ENCODE measurements at places on chromosomes 16 and 17.
A peak's percentile ranks its signal among the peaks of the same experiment; 100 is the strongest.

GRCh38 chr17:38588788-38589174, 17.0 kb downstream of the SRCIN1 start:
- peak; percentile 65 for DNase-seq

GRCh38 chr16:77057161-77057774, 133.7 kb upstream of the MON1B start:
- no peak for DNase-seq

- DNase-seq: peak; percentile 47
Measured at GRCh38 chr17:43945074-43945829, 3.0 kb upstream of the PPY start.

- peak; percentile 67 for DNase-seq
Measured at GRCh38 chr17:19706791-19707727, 9.3 kb downstream of the SLC47A2 start.

- peak; percentile 9 for DNase-seq
Measured at GRCh38 chr17:57773557-57773956, 28.5 kb upstream of the CCDC182 start.

GRCh38 chr16:88064889-88065746, 113.9 kb downstream of the BANP start:
- no peak for DNase-seq

- DNase-seq: peak; percentile 51
Measured at GRCh38 chr17:77854083-77854758, 104.3 kb upstream of the TNRC6C start.

DNA sequence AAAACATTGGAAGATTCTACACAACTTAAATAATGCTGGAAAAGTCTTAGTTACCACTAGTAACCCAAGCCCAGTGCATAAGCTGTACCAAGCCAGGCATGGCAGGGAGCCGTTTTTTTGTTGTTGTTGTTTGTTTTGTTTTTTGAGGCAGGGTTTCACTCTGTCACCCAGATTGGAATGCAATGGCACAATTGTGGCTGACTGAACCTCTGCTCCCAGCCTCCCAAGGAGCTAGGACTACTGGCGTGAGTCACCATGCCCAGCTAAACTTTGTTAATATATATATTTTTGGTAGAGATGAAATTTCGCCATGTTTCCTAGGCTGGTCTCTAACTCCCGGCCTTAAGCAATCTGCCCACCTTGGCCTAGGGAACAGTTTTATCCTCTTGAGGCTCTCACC, 564 bp upstream of the TMIGD1 start:
- DNase-seq: no peak

DNA sequence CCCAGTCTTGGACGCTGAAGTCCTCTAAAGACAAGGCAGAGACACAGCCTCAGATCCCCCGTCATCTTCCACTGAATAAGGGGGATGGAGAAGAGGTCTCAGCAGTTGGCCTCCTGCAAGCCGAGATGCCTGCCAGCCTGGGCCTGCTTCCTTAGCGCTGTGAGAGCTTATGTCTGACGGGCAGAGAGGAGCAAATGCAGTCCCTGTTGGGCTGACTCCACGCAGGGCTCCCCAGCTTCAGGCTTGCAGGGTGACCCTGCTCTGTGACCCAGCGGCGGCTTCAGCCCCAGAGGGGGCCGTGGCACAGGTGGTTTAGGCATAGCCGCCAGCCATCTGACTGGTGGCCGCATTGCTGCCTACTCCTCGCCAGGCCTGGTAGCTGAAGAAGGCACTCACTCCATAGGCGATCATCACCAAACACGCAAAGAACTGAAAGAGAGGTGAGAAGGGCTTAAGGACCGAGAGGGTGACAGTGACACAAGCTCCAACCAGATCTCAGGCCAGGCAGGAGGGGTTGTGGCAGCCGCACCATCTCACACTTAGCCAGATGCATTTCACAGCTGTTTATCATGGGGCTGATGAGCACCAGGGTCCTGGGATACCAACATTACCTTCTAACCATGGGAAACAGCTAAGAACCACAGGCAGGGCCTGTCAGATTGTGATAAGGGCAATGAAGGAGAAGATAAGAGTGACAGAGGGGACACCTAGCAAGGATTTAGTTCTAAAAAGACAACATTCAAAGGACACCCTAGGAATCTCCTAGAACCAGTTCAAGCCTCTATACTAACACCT, 11.7 kb downstream of the ARL2BP start:
- DNase-seq: peak; percentile 77

- peak; percentile 82 for DNase-seq
Measured at GRCh38 chr17:40168262-40168832, 8.9 kb upstream of the RAPGEFL1 start.

DNA sequence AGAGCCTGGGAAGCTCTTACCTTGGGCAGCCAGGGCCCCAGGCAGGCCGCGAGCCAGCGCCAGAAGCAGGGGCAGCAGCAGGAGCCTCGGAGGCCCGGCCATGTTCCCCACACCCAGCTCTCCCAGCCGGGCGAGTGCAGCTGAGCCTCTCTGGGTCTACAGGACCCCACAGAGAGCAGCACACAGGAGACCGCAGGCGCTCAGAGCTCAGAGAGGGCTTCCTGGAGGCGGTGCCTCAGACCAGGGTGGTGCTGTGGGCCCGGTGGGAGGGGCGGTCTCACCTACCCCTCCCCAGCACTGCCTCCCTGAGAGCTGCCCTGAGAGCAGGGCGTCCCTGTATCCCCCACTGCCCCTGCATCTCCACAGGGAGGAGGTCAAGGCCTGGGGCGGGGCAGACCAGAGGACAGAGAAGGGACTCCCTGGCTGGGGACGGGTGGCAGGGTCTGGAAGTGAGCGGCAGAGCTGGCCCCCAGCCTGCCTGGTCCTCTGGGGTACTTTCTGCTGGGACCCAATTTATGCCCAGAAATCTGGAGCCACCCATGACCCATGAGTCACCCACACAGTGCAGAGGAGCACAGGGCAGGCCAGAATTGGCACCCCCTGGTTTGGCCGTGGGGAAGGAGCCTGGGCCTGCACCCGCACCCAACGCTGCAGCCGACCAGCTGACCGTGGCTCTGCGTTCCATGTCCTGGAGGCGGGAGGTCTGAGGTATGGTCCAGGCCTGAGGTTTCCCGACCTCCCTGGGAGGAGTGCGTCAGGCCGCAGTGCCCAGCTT, at the start of gene CD7:
Gene CD7 (minus strand): TSS at position 215 of the 775 bp plus-strand sequence. CDS start 113 bp downstream, at position 102.
- DNase-seq: no peak

- peak; percentile 85 for DNase-seq
Measured at GRCh38 chr17:35731917-35732805, 722 bp downstream of the RASL10B start.

- no peak for DNase-seq
Measured at GRCh38 chr16:7351610-7352510, 19.2 kb downstream of the RBFOX1 start.

DNA sequence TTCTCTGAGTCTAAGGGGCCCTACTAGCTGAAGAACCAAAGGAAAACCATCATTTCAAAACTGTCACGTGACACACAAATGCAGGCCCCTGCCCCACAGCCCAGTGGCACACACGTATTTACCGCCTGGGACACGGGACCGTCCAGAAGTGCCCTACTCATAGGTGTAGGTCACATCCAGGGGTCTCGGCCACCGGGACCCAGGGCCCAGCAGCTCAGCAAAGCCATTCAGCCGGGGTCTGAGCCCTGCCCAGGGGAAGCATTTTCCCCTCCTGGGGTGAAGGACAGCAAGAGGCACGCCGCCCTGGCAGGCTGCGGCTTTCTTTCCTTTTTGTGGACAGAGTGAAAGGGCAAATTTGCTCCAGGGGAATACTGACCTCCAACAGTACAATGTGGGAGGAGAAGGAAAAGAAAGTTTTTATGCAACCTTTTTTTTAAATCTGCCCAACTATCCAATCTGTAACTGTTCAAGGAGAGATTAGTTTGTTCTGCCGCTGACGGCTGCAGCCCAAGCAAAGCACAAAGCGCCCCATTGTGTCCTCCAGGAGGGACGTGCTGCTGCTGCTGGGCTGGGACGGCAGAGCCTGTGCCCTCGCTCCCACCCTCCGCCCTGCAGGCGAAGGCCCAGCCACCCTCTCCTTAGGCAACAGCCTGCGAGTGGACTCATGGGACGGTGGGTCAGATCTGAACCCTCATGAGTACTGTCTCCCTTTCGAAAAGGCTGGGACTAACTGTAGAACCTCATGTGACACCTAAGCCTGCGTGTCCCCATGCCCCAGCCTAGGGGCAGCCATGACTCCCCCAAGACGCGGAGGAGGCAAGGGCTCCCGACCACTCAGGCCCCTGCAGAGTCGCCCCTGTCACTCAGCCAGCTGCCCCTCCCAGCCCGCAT, 21.3 kb downstream of the SLC7A5 start:
- no peak for DNase-seq

DNA sequence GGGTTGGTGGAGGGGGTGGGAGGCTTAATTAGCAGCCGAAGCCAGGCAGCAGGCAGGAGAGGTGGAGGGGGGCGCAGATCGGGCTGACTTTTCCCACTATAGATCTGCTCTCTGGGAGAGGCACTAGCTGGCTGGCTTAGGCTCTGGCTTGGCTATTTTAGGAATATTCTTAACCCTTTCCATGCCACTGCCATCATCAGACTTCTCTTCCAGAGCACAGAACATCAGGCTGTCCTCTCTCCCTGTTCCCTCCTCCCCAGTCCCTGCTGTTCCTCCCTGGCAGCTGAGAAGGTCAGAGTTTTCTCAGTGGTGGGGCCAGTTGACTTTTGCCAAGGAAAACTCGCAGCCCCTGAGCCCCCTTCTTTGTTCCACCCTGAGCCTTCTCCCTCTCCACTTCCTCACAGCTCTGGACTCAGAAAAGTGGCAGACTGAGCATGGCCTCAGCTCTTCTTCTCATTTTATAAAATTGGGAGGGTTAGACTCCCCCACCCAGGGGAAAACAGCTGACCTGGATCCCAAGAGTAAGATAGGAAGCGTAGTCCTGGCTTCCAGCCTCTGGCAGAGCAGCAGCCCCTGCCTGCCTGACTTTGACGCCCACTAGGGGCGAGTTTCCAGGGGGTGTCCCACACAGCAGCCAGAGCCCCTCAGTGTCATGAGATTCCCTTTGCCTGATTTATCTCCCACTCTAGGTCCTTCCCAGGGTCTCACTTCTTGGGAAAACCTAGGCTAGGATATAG, 9.9 kb upstream of the C1QL1 start:
- no peak for DNase-seq

- DNase-seq: no peak
Measured at GRCh38 chr17:77880711-77881450, 77.6 kb upstream of the TNRC6C start.

- DNase-seq: no peak
Measured at GRCh38 chr17:17778308-17779014, 58.3 kb downstream of the SREBF1 start.

DNA sequence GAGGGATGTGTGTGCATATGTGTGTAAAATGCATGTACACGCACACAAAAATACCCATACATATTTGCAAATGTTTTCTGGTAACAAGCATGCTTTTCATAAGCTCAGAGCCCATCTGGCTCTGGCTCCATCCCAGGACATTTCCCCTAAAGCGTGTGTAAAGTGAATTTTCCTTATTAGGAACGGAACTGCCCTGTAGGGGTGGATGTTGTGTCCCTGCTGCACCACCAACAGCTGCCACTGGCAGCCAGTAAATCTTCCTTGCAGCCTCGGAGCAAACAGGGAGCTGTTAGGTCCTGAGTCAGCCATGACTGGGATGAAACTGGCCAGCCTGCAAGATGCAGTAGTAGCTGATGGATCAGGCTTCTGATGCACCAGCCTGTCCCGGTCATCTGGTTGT, 393.5 kb downstream of the UTP18 start:
- peak; percentile 83 for DNase-seq

DNA sequence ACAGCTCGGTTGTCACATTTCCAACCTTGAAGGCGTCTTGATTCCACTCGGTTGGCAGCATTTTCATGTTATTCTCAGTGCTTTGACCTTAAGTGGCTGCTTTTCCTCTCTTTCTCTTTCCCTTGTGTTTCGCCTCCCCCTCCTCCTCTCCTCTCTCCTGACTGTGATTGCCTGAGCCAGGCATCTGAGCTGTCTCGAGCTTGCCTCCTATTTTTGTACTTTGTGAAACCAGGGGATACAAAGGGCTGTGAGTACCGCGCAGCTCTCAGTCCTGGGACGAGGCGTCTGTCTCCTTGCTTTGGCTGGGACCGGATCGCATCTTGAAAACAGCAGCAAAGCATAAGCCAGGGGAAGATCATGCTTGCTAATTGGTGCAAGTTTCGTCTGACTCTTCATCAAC, 48.8 kb upstream of the SDK2 start:
- DNase-seq: peak; percentile 45

DNA sequence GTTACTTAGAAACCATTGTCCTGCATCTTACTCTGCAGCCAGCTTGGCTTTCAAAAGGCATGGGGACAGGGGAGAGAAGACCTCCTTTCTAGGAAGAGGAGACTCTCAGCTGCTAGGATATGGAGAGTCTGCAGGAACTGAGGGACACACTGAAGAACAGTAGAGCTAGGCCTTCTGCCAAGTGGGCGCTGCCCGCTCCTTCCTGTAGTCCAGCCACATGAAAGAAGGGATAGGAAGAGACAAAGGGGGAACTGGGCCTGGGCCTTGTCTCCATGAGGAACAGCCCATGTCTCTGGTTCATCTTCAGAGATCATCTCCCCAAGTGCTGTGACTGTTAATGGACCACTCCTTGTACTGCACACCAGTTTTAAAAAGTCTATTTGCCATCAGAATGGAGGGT, 78.4 kb downstream of the SYCE1L start:
- DNase-seq: no peak

DNA sequence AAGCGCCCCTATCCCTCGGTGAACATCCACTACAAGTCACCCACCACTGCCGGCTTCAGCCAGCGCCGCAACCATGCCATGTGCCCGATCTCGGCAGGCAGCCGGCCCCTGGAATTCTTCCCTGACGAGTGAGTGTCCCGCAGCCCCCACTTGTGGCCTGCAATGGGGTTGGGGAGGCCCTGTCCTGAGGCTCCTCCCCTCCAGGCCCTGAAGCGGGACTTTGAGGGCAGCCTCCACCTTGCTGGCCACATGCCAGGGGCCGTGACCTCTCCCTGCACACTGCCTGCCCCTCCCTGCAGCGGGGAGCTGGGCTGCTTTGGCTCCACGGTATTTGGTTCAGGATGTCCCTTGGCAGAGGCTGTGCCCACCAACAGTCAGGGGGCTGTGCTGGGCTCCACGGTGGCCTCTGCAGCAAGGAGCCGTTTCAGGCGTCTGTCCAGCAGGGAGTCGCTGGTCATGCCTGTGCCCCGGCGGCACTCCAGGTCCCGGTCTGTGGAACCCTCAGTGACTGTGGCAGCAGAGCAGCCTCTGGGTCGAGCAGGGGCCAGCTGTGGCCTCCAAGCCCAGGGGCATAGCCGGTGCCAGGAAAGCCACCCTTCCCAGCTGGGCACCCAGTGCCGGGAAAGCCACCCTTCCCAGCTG, 8.3 kb downstream of the NME3 start:
- DNase-seq: peak; percentile 58

DNA sequence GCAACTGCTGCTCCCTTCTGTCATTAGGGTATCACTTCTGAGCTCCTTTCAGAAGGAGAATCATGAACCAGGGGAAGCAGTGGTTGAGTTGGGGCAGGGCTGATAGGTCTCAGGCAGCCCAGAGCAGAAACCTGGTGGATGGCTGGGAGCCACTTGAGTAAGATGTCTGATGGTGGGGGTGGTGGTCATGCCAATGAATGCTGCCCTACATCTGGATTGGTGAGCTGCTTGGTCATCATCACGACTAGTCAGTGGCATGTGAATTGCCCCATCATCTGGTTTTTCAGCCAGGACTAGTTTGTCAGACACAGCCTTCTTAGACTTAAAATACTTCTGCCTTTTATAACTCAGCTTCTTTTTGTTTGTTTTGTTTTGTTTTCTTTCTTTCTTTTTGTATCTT, 2.6 kb downstream of the GID4 start:
- no peak for DNase-seq

Measured in endodermal cell (in vitro differentiated cells).